Activated CD4-positive, CD25-positive, alpha-beta regulatory T cell treated with anti-CD3 and anti-CD28 coated beads, Interleukin-2, amount 50 U/mL, for 72 hours (primary cell): ENCODE measurements at places on chromosomes 2 and 18.

DNA sequence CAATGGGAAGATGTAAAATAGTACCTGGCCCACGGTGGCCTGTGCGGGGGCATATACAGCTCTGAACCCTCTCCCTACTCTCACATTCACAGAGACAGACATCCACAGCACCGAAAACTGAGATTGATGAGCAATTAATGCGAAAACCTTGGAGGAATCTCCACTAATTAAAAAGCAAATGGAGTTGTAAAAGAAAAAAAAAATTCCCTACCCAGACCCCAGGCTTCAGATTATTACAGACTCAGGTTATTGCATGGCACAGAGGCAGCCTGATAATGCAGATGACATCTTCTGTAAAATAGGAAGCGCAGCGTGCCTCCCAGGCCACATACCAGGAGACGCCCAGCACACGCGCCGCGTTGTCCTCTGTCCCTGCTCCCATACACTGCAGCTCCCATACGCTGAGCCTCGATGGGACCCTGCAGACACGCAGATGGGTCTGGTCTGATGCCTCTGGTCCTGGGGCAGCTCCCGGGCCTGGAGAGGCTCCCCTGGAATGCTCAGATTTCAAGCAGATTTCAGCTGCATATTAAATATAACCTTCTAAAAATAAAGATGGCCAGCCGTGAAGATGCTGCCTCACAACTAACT lies 496.1 kb upstream of the MYT1L start:
- DNase-seq, result no peak

DNA sequence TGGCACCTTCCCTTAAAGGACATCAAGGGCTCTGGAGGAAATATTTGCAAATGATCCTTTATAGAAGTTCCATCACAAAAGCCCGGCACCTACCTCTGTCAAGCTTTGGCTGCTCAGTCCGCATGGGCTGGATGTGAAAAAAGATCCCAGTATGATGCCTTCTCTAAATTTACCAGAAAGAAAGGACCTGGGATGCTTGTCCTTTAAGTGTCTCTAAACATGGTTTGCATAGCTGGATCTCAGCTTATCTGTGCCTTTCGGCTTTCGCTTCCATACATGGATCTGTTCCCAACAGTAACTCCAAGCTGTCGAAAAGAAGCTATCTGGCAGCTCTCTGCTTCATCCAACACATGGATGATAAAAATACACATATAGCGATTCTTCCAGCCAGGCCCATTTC lies 60.4 kb upstream of the SLC8A1 start:
- DNase-seq, result no peak

GRCh38 chr2:159349674-159350299 lies 63.3 kb upstream of the WDSUB1 start:
- DNase-seq, result no peak

- DNase-seq, result no peak
Measured at GRCh38 chr2:58852243-58852642, 611.1 kb upstream of the FANCL start.

DNA sequence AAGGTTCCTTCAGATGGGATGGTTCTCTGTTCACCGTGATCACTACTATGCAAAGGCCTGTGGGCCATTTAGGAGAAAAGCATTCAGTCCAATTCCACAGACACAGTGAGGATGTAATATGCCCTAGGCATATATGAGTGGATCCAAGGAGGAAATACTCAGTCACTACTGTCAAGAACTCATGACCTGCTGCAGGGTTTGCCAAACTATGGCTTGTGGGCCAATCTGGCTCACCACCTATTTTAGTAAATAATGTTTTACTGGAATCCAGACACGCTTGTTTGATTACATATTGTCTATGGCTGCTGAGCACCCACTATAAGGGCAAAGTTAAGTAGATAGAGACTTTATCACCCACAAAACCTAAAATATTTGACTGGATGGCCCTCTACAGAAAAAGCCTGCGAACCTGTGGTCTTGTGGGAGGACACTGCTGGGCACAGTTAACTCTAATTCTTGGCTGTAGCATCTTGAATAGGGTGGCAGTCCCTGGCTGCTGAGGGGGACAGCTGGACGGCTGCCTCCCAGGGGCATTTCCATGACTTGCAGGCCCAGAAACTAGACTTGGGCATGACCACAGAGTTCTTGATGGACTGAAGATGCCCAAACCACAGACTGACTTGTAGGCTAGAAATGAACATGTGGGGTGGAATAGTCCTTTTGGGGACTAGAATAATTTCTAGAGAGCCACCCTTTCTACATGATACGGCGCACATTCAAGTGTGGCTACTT lies 20.6 kb upstream of the LTBP1 start:
- DNase-seq, result no peak

GRCh38 chr2:151028691-151029176 lies 232.9 kb downstream of the RBM43 start:
- no peak for DNase-seq

DNA sequence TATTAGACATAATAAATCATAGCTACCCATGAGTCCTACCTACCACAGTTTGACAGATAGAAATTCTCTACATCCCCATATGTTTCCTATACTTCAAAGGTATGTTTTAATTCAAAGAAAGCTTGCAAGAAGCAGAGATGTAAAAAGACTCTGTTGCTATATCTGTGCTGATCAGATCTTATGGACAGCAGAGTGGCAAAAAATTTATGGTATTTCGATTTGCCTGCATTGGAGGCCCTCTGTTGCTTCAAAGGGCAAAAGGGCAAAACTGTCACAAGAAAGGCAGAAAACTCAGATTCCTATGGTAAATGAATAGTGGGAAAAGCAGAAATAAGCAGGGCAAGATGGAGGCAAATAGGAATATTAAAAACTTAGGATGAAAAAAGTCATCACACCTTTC lies 447.8 kb upstream of the SPHKAP start:
- no peak for DNase-seq

DNA sequence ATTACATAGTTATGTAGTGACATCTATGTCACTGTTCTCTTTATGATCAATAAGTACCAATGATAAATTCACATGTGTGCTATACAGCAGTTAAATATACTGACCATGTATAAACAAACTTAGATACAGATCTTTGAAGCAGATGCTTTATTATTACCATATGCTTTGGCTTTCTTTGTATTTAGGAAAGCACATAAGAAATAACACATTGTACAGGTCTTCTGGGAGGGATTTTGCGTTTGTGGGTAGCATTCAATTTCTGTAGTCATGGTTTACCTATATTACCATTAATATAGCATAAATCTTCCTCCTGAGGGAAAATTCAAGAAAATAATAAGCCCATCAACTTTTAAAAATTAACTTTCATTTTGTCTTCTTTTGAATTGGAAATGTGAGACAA lies 1.6 kb upstream of the PDE1A start:
- DNase-seq, result no peak

DNA sequence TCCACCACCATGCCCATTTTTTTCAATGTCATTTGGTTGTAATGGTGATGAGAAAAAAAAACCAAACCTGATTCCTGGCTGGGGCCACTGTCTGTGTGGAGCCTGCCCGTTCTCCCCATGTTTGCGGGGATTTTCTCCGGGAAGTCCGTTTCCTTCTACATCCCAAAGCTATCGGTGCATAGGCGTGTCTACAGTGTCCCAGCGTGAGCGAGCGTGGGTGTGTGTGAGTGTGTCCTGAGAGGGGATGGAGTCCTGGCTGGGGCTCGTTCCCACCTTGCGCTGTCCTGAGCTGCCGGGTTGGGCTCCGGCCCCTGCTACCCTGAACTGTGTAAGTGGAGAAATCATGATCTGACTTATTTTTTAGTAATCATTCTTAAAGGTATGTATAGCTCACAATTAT lies 7.3 kb upstream of the ZAP70 start:
- no peak for DNase-seq

DNA sequence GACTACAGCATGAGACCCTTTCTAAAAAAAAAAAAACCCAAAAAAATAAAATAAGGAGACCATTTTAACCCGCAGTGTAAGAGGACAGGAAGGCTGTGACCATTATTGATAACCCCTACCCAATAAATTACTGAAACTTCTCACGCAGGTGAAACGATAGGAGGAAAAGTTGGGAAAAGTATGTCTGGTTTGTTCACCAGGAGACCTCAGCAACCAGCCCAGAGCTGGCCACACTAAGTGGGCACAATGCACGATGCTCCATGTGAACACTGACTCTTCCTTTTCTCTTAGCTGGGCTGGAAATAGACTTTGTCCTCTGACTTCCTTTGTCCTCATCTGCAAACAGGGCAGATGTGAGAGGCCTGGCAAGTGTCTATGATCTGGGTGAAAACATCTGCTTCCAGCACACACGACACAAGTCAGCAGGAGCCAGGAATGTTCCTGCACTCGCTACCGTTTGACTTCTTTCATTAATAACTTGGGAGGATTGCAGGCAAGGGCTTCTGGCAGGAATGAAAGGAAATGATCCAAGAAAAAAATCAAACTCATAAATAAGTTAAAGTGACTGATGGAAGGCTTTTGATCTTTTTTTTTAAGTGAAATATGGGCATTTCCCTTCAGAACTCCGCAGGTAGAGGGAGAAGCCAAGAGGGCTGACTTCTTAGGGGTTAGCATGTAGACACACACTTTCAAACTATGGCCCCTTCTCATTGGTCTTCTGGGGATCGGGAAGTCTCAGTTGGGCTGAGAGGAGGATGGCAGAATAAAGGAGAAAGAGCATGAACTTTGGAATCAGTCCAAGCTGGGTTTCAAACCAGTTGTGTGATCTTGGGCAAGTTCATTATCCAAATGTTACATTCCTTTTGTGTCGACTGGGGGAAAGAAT lies 137.4 kb upstream of the MYCN start:
- no peak for DNase-seq

DNA sequence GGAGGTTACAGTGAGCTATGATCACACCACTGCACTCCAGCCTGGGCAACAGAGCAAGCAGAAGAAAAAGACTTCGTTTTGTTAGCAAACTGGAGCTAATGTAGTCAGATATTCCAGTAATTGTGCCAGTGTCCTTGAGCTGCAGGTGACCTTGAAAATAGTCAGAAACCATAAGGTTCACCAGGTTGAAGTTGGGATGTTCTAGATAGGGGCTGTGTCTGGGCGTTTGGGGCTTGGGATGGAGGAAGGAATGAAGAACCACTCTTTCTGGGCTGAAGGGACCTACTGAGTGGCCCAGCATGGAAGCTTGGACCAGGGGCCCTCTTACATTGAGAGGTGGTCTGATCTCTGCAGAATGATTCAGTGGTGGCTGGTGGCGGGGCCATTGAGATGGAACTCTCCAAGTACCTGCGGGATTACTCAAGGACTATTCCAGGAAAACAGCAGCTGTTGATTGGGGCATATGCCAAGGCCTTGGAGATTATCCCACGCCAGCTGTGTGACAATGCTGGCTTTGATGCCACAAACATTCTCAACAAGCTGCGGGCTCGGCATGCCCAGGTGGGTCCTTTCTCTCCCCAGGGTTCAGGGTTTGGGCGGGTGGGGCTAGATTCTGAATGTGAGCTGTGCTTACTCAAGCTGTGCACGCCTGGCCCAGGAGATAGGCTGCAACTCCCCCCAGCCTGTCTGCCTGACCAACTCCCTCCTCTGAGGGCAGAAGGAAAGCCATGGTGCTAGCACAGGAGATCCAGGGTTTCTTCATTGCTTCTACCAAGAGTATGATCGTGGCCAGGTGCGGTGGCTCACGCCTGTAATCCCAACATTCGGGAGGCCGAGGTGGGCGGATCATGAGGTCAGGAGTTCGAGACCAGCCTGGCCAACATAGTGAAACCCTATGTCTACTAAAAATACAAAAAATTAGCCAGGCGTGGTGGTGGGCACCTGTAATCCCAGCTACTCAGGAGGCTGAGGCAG lies 17.1 kb downstream of the CCT7 start:
- DNase-seq, result no peak

DNA sequence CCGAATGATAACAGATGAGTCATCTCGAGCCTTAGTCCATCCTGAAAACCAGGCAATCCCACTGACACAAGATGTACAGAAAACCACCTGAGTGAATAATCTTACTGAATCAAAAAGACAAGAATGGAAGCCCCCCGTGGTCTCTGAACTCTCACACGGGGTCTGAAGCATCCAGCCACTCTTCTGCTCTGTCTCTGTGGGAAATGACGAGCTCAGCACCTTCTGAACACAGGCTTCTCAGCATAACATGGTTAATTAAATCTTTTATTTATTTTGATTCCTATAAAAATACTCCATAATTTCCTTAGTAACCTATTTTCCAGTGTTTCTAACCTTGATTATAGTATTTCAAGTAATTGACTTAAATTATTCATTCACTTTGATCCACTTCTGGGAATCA lies 203.7 kb downstream of the TMEM163 start:
- no peak for DNase-seq

- no peak for DNase-seq
Measured at GRCh38 chr2:63888490-63889402, 47.0 kb downstream of the UGP2 start.

DNA sequence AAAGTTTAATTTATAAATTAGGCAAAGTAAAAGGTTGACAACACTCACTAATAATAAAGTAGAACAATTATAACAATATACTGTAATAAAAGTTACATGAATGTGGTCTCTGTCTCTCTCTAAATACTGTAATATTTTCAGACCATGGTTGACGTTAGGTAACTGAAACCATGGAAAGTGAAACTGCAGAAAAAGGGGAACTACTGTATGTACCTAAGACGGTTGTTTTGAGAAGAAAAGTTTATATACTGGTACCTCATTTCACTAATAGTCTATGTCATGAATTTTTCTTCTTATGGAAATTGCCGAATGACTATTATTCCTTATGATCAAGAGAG lies 166.7 kb upstream of the ZNF521 start:
- no peak for DNase-seq

- DNase-seq, result no peak
Measured at GRCh38 chr2:16326711-16327300, 338.8 kb downstream of the CYRIA start.

- DNase-seq, result no peak
Measured at GRCh38 chr2:42169874-42170521, 845 bp downstream of the EML4 start.

- DNase-seq, result no peak
Measured at GRCh38 chr2:98771264-98771663, 40.3 kb upstream of the MGAT4A start.

GRCh38 chr18:30132959-30133358 lies 909.6 kb downstream of the DSC3 start:
- no peak for DNase-seq

DNA sequence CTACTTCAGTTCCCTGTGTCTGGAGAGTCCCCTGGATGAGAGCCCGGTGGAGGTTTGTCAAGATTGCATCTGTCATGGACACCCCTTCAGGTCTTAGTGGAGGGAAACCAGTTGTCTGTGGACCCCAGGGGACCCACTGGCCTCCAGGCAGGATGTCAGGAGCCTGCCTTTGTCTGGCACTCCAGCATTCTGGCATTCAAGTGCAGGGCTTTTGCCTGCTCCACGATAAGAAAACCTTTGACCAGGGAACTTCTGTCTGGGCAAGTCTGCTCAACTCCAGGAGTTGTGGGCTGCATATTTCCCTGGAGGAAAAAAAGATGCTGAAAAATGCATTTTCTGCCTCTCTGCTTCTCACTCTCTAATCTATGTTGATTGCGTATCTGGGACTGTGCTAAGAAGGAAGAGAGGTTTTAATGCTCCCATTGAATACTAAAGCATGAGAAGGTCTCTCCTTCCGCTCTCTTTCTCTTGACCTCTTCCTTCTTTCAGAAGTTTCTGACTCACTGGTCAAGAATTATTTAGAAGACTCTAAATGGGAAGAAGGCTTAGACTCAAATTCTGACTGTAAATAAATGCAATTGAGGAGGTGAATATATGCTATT lies 104.5 kb downstream of the MMADHC start:
- no peak for DNase-seq
